Kidney glomerular epithelial cell (primary cell): ENCODE measurements at places on chromosomes 6 and 20.
A peak's percentile ranks its signal among the peaks of the same experiment; 100 is the strongest.

DNA sequence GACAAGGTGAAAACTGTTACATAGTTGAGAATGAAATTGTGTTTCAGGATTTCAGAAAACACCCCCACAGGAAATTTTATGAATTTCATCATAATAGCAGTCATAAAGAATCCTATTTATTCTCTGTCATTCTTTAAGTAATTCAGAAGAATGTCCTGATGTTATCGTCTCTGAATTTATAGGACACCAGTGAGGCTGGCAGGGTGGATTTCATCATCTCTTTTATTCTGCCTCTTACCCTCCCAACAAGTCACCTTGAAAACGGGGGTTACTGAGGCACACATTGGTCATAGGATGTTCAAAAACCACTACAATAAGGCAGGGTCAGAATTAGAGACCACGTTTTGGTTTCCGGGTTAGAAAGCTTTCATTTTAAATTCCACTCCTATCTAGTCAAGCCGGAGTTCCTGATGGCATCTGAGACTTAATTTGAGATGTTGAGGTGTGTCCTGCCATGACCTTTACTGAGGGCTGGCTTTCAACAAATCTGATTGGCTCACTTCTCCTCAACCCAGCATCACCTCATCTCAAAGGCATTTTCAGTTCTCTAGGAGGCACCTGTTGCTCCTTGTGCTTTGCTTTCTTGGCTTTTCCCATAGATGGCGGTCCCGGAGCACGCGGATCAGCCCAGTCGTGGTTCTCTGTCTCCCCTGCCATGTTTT is 230.6 kb upstream of the SUPT3H start:
- DNase-seq: peak; percentile 30

DNA sequence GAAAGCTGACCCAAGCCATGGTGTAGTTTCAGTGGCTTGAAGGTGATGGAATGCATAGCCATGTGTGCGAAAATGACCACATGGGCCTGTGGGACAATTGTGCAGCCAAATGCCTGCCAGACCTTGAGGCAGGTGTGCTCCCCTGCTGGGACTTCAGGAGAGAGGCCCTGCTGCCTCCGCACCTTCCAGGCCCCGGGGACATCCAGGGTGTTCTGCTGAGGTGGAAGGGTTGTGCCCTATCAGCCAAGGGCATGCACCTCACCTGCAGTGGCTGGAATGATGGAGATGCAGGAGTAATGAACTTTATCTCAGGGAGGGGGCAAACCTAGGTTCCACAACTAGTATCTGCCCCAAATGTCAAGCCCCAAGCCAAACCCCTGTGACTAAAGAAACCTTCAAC is 44.0 kb downstream of the PRND start:
- no peak for DNase-seq

DNA sequence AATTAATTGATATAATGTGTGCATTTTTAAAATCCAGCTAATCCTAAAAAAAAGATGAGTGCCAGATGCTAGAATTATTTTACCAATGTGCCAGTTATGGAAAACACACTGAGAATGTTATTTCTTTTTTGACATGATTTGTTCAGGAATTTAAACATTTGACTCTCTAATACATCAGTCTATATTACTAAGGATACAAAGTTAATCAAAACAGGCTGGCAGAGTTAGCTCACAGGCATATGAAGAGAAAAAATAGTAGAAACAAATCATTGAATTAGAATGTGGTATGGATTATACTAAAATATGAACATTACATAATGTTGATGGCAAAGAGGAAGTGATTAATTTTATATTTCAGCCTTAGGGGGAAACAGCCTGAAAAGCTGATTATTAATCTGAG is 368.3 kb upstream of the GJE1 start:
- DNase-seq: no peak

- DNase-seq: no peak
Measured at GRCh38 chr6:151376440-151376839, 14.9 kb downstream of the ZBTB2 start.

- DNase-seq: peak; percentile 26
Measured at GRCh38 chr20:36384022-36384619, 78.0 kb downstream of the DLGAP4 start.
